T-helper 17 cell (primary cell): ENCODE measurements at places on chromosomes 16 and 17.

GRCh38 chr17:76345377-76345974 is 8.2 kb downstream of the PRPSAP1 start:
- DNase-seq = no peak

GRCh38 chr17:47694581-47695428 is 844 bp downstream of the TBKBP1 start:
- no peak for DNase-seq

- no peak for DNase-seq
Measured at GRCh38 chr16:89720551-89720812, 216 bp downstream of the VPS9D1 start.

DNA sequence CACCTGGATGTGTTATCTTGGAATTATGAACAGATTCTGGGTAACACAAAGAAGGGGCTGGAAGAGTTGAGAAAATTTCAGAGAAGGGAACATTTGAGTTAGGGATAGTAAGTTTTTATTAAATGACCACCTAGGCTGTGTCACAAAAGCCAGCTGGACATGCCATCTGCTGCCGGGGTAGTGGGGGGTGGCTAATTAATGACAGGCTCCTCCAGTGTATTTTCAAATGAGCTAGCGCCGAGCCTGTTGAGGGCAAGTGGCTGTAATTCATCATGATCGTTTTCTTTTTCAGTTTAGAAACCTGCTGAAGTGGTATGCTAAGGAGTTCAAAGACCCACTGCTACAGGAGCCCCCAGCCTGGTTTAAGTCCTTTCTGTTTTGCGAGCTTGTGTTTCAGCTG is 6.2 kb downstream of the TMEM97 start:
- no peak for DNase-seq

DNA sequence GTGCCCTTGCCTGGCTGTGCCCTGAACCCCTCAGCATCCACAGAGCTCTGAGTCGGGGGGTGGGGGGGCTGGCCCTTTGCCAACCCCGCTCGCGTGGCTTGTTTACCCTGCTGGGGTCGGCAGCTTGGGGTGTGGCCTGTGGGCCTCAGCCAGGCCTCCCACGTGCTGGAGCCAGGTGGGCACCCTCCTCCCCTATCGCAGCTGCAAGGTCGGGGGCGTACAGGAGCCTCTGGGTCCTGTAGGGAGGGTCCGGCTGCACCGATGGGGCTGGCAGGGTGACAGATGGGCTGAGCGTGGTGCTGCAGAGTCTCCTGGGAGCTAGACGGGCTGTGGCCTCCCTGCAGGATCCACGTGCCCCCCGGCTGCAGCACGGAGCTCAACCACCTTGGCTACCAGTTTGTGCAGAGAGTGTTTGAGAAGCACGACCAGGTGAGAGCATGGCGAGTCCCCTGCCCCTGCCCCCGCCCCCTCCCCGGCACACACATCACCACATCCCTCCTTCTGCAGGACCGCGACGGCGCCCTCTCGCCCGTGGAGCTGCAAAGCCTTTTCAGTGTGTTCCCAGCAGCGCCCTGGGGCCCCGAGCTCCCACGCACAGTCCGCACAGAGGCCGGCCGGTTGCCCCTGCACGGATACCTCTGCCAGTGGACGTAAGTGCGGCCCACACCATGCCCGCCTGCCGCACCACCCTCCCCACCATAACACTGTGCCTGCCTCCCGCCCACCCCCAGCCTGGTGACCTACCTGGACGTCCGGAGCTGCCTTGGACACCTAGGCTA is 3.6 kb downstream of the RHOT2 start:
- no peak for DNase-seq

- no peak for DNase-seq
Measured at GRCh38 chr17:57379237-57379894, 123.0 kb downstream of the MSI2 start.

- peak; percentile 70 for DNase-seq
Measured at GRCh38 chr17:78759203-78759968, 22.7 kb downstream of the CYTH1 start.

- DNase-seq = no peak
Measured at GRCh38 chr17:59277031-59277430, 54.4 kb upstream of the YPEL2 start.
